Stimulated activated CD8-positive, alpha-beta memory T cell treated with anti-CD3 and anti-CD28 coated beads, Interleukin-15, amount 100 ng/mL, for 24 hours (primary cell): ENCODE measurements at places on chromosomes 6 and 20.

GRCh38 chr6:35037664-35038038 lies 103.5 kb downstream of the TCP11 start:
- DNase-seq: no peak

DNA sequence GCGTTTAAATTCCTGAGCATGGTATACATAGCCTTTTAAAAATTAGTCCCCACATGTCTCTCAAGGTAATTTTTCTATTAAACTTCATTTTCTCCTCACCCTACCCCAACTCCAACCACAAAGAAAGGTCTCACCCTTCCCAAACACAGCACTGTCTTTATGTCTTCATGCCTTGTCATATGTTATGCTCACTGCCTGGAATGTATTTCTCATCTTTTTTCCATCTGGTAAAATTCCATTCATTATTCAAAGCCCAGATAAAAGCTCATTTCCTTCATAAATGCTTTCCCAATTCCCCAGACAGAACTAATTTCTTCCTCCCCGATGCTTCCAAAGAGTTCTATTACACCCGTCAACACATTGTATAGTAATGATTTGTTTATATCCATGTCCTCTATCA lies 302.0 kb downstream of the ALDH8A1 start:
- DNase-seq: no peak

GRCh38 chr6:111602481-111603011 lies 3.1 kb downstream of the TRAF3IP2 start:
- no peak for DNase-seq

- DNase-seq: no peak
These were observed 146.2 kb downstream of the MMS22L start for GRCh38 chr6:97136626-97137358.

GRCh38 chr6:71190809-71191208 lies 97.8 kb upstream of the OGFRL1 start:
- no peak for DNase-seq

- no peak for DNase-seq
These were observed 28.9 kb downstream of the STX7 start for GRCh38 chr6:132483779-132484679.

- no peak for DNase-seq
These were observed 5.2 kb downstream of the STX11 start for GRCh38 chr6:144155529-144155928.

GRCh38 chr20:53905019-53905819 lies 165.2 kb downstream of the BCAS1 start:
- DNase-seq: no peak

GRCh38 chr20:32017711-32018251 lies 7.5 kb downstream of the CCM2L start:
- no peak for DNase-seq

- DNase-seq: no peak
These were observed 132.5 kb downstream of the OLIG3 start for GRCh38 chr6:137361701-137362100.

- no peak for DNase-seq
These were observed 100.7 kb downstream of the CDH26 start for GRCh38 chr20:60058879-60059278.

- DNase-seq: no peak
These were observed 514.5 kb downstream of the PREX1 start for GRCh38 chr20:48313324-48313723.

DNA sequence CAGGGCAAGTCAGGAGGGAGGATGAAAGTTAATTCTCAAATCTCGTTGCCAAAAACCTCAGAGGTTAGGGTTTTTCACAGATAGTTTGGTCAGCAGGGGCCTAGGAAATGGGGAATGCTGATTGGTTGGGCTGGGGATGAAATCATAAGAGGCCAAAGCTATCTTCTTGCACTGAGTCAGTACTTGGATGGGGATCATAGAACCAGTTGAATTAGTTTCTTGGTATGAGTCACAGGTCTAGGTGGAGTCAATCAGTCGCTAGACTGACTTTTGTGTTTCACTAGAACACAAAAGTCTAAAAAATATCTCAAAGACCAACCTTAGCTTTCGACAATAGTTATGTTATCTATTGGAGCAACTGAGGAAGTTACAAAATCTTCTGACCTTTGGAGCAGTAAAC lies 368.5 kb downstream of the TBC1D32 start:
- no peak for DNase-seq

- no peak for DNase-seq
These were observed 59.5 kb upstream of the BMP2 start for GRCh38 chr20:6708010-6708409.

GRCh38 chr20:9103955-9104354 lies 35.1 kb downstream of the PLCB4 start:
- DNase-seq: no peak

- DNase-seq: no peak
These were observed 643 bp downstream of the CD24 start for GRCh38 chr6:106973836-106974335.

- DNase-seq: peak; percentile 84
These were observed 38.2 kb downstream of the MICA start for GRCh38 chr6:31441365-31442267.

- no peak for DNase-seq
These were observed 5.2 kb upstream of the FASTKD5 start for GRCh38 chr20:3164763-3165410.

DNA sequence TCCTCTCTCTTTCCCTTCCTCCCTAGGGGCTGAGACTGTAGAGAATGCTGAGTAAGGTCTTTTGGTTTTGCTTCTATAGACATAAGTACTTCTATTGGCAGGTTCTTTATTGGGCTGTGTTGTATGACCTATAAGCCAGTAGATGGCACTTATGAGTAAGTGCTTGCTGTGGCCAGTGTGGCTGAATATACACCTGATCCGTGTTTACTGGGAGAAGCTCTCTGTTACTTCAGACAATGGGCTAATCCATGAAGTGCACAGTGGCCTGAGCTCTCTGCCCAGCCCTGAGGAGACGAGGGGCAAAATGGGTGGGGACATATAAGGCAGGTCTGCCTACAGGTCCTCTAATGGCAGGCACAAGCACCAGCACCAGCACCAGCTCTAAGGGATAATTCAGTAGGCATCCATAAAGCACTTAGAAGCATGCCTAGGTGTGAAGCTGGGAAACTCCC lies 610.3 kb downstream of the RNF144B start:
- DNase-seq: no peak

- no peak for DNase-seq
These were observed 7.9 kb downstream of the ZC2HC1B start for GRCh38 chr6:143872201-143872600.

- no peak for DNase-seq
These were observed 1066.5 kb upstream of the MANEA start for GRCh38 chr6:94510877-94511276.

- DNase-seq: no peak
These were observed 191.6 kb upstream of the PLCB4 start for GRCh38 chr20:8877294-8877693.

DNA sequence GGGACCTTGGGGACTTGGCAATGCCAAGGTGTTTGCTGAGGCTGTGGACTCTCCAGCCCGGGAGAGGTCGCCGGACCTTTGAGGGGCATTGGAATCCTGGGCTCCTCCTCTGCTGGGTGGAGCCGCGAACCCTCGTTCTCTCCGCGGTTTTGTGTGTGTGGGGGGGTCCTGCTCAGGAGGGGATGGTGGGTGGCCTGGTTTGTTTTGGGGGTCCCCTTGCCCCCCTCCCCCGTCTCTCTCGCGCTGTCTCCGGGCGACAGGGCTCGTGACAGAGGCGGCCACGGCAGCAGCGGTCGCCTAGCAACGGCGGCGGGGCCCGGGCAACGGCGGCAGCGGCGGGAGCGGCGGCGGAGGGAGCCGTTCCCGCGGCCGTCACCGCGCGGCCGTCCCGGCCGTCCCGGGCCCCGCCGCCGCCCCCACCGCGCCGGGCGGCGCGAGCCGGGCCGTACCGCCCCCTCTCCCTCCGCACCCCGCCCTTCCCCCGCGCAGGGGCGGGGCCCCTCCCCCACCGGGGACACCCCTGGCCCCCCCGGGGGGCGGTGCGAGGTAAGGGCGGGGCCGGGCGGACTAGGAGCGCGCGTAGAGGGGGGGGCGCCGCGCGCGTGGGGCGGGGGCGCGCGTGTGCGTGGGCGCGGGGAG lies 7.8 kb downstream of the SYNGAP1 start:
- no peak for DNase-seq

DNA sequence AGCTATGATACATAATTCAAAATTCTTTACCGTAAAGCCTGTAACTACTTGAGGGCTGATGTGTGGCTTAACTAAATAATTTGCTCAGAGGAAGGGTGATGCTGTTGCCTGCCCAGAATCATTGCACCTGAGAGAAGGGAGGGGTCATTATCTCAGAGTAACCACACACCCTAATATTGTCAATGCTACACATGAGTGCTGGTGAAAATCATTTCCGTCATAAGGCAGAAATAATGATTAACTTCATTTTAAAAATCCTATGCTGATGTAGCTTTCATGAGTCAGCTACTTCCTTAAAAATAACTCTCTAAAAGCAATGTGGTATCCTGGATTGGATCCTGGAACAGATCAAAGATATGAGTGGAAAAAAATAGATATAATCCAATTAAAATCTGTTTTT lies 146.4 kb upstream of the FAM83B start:
- DNase-seq: no peak

DNA sequence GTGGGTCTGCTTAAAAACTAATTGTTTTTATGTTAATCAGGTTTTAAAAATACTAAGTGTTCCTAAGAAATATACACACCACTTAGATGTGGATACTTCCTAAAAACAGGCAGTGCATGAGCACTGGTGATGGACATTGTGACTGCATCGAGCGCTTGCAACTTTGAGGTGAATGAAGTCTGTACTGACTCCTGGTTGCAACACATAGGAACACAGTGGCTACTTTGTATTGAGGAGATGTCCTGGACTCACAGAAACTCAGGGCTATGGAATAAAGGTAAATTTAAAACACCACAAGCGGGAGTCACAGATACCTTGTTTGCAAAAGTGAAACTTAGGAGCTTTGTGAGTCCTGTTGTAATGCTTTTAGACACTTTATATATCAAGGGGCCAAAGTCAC lies 55.6 kb upstream of the POLR1H start:
- DNase-seq: no peak

- no peak for DNase-seq
These were observed 225.8 kb upstream of the QKI start for GRCh38 chr6:163188746-163189145.

DNA sequence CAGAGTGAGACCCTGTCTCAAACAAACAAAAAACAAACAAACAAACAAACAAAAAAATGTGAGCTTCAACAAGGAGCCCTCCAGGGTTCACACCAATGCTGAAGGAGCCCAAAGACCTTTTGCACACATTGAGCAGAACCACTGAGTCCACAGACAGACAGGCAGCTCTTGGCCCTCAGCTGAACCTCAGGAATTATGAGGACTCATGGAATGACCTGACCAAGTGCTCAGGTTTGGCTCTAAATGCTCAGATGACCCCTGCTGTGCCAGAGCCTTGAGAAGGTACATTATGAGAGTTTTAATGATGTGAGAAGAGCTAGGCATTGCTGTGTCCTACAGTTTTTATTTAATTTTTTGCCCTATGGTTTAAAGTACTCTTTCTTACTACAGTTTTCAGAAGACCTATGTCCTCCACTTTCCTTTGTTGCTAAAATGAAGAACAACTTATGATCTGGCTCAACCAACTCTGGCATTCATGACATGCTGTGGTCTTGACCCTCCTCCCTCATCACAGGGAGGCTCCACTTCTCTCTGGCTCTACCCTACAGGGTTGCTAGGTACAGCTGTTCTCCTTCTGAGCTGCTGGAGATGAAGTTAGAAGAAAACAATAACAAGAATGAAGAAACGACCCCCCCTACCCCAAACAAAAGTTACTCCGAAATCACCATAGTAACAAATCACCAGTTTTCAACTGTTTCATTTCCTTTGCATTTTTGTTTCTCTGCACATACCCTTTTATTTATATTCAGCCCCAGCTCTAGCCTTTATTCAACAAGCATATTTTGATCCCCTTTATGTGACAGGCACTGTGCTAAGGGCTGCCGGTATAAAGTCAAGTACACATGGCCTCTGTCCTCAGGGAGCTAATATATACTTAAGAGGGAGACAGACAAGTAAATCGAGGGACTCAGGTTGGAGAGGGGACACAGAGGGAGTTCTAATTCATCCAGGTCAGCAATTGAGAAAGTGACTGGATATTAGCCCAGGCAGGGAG lies 128.7 kb upstream of the TRAF3IP2 start:
- no peak for DNase-seq

GRCh38 chr6:131868836-131869235 lies 61.0 kb downstream of the ENPP1 start:
- no peak for DNase-seq

- no peak for DNase-seq
These were observed 71.7 kb upstream of the FRMD1 start for GRCh38 chr6:168150551-168151320.

DNA sequence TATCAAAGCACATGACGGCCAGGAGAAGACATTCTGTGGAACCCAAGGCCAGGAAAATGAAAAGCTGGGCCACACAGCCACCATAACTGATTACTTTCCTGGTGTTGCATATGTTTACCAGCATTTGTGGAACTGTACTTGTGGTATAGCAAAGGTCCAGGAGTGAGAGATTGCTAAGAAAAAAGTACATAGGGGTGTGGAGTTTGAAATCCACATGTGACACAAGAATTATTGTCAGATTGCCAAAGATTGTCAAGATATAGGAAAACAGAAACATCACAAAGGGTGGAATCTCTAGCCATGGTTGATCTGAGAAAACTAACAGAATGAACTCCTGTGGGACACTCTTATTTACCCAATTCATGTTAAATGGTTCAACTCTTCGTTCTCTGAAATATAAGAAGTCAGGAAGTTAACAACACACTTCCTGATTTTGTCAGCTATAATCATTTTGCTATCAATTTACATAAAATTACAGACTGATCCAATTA lies at the start of gene OR2B2:
TSS of gene OR2B2 (minus strand) at position 441 of the 491 bp plus-strand sequence. CDS start at position 364, 77 bp downstream.
- no peak for DNase-seq

GRCh38 chr6:98904096-98904495 lies 43.6 kb downstream of the FBXL4 start:
- no peak for DNase-seq

DNA sequence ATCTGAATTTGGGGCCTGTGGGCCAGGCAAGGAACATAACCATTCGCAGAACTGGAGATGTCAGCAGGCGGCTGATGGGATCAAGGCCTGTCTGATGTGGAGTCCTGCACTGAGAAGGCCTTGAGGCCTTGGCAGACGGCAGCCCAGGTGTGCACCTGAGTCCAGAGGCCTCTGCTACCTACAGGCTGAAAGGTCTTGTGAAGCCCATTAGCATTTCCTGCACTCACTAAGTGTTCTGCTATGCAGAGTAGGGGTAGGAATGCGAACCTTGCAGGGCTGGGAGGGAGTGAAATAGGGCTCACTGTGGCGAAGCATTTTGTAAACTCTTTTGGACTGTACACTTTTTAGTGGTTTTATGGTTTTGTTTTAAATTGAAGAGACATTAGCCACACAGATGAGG lies 48.3 kb upstream of the RNF24 start:
- DNase-seq: no peak

DNA sequence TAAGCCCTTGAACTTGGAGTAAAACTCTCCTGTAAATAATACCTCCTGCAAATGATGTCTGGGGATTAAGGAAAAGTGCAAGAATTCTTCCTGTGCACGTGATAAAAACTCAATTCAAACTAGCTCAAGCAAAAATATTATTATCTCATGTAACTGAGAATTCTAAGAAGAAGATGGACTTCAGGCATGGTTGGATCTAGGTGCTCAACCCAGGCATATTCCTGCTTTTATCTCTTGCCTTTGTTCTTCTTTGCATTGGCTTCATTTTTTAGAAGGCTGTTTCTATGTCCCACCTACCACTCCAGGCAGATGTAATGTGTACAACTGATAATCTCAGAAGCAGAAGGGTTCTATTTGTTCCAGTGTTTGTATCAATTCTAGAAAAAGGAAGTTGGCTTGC lies 95.8 kb downstream of the DACT2 start:
- DNase-seq: no peak

- DNase-seq: no peak
These were observed 91.1 kb downstream of the MRPL14 start for GRCh38 chr6:44036196-44036595.

GRCh38 chr6:150403458-150404246 lies 34.8 kb downstream of the IYD start:
- no peak for DNase-seq
